ENCODE measurements at places on chromosomes 6 and 20.

DNA sequence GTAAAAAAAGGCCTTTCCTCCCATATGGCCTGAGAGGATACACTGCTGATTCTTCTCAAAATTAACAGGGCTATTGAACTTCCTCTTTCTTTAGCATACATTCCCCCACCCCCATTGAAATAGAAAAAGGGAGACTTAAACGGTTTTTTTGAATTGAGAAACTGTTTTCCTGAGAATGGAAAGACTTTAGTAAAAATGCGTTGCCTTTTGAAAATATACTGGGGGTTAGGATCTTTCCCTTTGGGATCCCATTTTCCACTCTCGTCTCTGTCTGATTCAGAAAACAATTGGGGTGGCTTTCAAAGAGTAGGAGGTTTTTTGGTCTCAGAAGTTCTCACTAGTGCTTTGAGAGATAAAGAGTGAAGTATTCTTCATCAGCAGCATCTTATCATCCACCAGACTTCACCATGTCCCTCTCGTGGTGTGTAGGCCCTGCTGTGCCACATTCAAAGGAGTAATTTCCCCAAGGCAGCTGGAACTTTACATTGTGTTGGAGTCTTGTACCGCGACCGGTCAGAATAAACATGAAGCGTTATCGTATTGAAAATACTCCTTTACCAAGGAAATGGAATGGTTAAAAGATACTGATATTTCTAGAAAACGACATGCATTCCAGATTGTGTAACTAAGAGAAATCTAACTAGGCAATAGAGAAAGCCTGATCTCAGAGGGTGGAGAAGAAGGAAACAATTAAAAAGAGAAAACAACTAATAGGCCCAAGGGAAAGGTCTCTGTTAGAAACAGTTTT is 10.6 kb downstream of the MYB start:
- DNase-seq, result peak; percentile 24

DNA sequence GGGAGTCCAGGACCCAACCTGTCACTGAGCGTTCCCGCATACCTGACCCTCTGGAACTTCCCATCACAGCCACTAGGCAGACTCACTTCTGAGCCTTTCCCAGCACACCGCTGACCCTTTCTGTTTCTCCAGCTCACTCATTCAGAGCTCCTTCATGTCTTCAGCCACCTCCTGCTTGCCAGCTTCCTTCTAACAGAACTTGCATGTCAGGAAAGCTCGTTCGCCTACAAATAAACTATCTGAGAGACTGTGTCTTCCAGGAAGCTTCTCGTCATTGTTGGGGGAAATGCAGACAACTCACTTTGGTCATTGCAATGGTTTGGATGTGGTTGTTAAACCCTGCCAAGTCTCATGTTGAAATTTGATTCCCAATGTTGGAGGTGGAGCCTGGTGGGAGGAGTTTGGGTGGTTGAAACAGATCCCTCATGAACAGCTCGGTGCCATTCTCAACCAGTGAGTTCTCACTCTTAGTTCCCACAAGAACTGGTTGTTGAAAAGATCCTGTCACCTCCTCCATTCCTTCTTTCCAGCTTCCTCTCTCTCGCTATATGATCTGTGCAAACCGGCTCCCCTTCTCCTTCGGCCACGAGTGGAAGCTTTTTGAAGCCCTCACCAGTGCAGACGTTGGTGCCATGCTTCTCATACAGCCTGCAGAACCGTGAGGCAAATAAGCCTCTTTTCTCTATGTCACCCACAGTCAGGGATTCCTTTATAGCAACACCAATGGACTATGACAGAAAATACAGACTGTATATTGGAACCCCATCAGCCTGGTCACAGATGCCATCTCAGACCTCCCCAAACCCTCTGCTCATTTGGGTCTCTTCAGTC is 1.4 kb upstream of the MUC21 start:
- DNase-seq, result no peak

DNA sequence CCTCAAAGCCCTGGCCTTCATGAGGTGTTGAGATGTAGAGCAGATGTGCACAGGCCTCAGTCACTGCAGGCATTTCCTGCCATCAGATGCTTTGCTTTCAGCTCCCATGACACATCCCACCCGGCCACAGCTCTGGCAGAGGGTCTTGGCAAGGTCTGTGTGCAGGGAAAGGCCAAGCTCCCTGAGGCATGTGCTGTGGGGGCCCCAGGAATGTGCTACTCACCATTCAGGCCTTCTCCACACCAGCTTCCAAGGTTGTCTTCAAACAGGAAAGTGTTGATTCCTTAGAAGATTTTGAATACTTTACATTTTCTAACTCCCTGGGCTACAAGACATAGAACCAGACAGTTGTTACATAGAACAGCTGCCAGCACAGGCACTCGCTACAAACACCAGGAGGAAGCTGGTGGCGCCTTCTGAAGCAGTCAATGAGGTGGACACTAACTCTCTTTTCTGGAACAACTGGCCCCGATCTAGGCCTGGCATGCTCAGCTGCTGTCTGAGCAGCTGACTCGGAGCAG is 27.8 kb downstream of the CASS4 start:
- DNase-seq, result no peak

DNA sequence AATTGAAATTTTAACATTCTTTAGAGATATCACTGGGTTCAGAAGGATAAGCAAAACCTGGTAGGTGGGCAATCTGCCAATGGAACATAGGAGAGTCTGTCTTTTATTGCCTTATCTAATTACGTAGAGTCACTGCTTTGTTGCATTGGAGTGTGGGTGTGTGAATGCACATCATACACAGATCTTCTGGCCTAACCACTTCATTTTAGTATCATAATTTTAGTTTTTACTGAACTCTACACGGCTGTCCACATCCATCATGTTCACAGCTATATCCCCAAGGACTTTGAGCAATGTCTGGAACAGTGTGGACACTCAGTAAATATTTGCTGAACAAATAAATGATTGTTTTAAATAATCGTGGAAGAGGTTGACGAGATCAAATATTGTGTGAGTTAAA is 104.6 kb upstream of the AKIRIN2 start:
- DNase-seq, result no peak

GRCh38 chr20:38256021-38256420 is 4.5 kb downstream of the KIAA1755 start:
- DNase-seq, result no peak

Measured in germinal center (tissue), 1 donor.